PC-3 (cell line): ENCODE measurements at places on chromosomes 7 and 10.

GRCh38 chr7:87600130-87601124 lies at the start of gene ABCB1:
Gene ABCB1, minus strand, starts transcription at chr7:87600884. Its CDS starts 700 bp downstream, at chr7:87600184.
- DNase-seq: no peak

GRCh38 chr7:55369427-55370400 lies 4.6 kb downstream of the LANCL2 start:
- DNase-seq: no peak

GRCh38 chr10:12237265-12238220 lies 41.6 kb downstream of the CDC123 start:
- DNase-seq: no peak

- no peak for DNase-seq
These were observed 32.9 kb upstream of the RAPGEF5 start for GRCh38 chr7:22389892-22390291.

DNA sequence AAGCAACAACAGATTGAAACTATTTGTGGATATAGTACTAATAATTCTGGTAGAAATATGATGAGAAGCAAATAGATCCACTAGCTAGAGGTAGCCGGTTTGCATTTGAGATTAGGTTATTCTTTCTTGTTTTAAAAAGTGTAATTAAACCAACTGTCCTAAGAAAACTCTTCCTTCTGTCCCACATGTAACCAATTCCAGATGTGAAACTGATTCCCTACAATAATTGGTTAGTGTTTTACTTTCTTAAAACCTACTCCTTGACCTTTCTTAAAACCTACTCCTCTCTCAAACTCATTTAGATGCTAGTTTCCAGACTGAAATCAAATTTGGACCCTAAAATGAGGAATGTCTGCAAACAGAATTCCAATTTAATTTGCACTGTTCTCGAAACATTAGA lies 521.5 kb downstream of the SUGCT start:
- DNase-seq: no peak

DNA sequence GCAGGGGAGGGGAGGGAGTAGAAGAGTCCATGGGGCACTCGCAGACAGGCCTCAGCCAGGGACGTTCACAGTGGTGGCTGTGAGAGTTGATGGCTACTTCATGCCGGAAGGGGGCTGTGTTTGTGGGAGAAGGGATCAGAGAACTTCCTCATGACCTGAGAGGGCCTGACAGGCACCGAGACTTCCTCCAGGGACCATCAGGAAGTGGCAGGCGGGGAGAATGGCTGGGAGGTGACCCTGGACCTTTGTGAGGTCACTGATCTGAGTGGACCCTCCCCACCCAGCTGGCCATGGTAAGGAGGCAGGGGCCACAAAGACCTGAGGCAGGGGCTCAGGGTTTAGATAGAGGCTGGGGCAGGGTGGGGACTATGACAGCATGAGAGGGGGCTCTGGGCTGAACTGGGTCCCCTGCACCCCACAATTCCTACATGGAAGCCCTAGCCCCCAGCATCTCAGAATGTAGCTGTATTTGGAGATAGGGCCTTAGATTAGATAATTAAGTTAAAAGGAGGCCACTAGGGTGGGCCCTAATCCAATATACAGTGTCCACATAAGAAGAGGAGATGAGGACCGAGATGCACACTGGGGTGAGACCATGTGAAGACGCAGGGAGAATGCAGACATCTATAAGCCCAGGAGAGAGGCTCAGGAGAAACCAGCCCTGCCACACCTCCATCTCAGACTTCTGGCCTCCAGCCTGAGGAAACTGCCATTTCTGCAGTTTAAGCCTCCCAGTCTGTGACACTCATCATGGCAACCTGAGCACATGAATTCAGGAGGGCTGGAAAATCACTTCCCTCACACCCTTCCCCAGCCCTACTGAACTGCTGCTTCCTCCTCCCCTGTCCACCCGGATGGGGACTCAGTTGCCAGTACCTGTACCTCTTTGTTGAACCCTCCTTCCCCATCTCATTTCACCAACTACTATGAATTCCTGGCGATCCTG lies 273.9 kb upstream of the ZNF32 start:
- no peak for DNase-seq

DNA sequence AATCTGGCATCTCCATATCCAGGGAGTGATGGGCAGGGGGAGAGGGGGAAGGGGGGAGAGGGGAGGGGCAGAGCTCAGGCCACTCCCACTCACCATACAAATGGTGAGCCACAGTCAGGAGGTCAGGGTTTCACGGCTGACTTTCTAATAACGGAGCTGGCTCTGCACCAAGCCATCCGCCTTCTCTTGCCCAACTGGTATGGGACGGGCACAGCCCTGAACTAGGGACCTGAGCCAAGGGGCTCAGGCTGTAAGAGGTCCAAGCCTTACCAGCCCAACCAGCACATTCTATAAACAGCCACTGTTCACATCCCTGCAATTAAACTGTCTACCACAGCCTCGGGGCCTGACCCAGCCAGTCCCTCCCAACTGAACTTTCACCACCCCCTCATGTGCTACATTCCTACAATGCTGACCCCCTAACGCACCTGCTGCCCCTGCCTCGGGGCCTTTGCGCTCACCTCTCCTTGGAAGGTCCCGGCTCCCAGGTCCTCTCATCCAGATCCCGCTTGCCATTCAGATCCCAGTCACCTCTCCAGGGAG lies 32.5 kb downstream of the RGS10 start:
- DNase-seq: peak; percentile 23

DNA sequence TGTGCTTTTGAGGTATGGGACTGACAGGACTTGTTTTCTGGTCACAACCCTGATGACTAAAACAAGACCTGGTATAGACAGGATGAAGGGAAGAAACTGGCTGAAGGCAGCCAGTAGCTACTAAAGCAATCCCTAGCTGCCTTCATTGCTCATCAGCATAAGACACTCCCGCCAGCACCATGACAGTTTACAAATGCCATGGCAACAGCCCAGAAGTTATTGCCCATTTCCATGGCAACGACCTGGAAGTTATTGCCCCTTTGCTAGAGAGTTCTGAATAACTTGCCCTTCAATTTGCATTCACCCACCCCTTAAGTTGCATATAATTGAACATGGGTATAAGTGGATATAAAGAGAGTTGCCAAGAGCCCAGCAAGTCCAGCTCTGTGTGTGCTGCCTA lies 169.6 kb upstream of the FAM171A1 start:
- no peak for DNase-seq

GRCh38 chr10:22699976-22700375 lies 14.4 kb downstream of the PIP4K2A start:
- DNase-seq: no peak

GRCh38 chr7:124702385-124702784 lies 63.2 kb downstream of the GPR37 start:
- peak; percentile 9 for DNase-seq

- no peak for DNase-seq
These were observed 1.3 kb downstream of the ABCB1 start for GRCh38 chr7:87599336-87599735.

DNA sequence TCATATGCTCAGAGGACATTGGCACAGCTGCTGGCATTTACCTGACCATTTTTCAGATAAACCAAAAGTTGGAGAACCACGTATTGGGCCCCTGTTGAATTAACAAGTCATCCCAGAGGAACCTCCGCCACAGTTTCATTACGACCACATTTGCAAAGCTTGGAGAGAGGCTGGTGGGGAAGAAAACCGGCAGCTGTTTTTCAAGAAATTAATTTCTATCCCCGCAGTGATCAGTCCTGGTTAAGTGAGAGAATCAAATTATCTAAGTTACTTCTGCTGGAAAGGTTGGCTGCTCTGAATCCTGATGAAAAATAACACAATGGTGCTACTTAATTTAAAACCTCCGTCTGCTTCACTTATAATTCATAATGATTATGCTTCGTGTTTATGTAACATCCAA lies 737.1 kb upstream of the AUTS2 start:
- DNase-seq: no peak

DNA sequence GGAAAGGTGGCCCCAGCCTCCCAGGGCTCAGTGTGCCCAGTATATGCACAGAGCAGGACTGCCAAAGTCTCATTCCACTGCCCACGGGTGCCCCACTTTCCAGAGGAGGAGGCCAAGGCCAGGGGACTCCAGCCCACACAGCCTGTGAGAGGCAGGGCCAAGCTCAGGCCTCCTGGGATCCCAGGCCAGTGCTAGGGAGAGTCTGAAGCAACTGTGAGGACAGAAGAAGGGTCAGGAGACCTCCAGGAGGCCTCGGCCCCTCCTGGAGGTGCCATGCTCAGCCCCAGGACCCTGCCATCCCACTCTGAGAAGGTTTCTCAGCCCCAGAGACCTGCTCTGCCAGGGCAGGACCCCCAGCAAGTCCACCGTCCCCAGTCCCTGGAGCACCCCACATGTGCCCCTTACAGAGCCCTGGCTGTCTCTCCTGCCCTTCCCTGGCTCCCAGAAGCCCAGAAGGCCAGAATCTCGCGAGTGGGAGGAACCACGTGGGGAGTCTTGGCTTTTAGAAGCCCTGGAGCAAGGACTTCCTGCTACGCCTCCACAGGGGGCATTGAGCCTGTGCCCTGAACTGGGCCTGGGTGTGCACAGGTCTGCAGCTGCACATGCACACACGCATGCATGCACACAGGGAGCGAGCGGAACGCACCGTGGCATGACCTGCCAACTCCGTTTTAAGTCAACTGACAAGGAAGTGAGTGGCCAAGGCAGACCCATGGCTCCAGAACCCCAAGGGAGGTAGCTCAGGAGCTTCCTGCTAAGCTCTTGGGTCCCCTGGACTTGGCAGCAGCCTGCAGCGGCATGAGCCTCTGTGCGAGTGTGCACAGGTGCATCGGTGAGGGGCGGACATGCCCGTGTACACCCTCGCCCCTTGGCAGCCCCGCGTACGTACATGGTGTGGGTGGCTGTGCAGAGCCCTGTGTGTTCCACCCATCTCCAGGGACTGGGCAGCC lies 33.6 kb downstream of the ZCCHC24 start:
- DNase-seq: no peak

DNA sequence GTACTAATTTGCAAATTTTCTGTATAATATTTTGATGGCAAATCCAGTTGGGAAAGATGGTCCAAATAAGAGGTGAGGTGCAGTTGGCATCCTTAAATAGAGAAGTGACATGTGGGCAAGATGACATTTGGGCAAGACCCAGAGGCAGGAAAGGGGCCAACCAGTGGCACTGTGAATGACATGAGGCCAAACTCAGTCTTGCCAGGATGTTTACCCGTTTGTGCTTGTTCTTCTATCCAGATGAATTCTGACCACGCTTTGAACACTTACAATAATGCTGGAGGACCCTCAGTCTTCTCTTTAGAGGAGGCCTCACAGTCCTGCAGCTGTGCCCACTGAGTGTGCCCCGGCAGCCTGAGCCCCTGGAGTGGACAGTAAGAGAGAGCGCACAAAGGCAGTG lies 45.1 kb downstream of the KCNMA1 start:
- no peak for DNase-seq

DNA sequence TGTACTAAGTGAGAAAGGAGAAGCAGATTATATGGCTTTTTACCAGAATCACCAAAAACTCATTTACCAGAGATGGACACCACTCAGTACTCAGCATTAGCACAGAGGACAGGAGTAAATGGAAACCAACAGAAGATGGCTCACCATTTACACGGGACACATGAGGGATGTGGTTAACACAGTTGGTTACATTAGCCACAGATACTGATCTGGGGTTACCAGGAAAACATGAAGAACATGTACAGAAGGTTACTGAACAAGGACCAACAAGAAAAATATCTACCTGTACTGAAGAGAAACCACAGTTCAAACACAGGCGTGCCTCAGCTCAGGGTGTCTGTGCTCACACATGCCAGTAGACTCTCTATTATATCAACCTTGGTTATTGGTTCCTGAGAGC lies 1285.8 kb upstream of the SORCS1 start:
- peak; percentile 51 for DNase-seq

- DNase-seq: no peak
These were observed 103.7 kb upstream of the IFRD1 start for GRCh38 chr7:112346381-112347060.

DNA sequence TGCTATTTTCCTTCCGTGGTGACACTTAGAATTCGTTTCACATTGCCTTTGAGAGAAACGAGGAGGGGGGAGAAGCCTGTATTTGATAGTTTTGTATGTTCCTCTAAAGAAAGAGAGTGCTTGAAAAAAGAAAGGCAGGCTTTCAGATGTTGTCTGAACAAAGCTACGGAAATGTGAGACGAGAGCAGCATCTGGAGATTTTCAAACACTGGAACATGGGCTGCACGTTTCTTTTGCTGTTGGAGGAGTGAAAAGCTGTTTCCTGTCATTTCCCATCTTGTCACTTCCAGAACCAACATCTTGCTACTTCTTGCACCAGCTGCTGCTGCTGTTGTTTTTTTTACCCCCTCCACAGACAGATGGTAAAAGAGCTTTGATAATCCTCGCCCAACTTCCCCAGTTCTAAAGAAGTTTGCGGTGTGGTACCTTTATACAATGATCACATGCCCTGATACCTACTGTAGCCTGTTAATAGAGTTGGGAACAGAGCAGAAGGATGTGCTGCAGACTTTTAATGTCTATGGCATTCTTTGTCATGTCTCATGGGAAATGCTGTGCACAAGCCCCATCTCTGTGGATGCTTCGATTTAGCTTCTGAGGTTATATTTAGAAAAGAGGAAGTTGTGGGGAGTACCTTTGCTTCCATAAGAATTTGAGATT lies 408.1 kb downstream of the AUTS2 start:
- DNase-seq: no peak

DNA sequence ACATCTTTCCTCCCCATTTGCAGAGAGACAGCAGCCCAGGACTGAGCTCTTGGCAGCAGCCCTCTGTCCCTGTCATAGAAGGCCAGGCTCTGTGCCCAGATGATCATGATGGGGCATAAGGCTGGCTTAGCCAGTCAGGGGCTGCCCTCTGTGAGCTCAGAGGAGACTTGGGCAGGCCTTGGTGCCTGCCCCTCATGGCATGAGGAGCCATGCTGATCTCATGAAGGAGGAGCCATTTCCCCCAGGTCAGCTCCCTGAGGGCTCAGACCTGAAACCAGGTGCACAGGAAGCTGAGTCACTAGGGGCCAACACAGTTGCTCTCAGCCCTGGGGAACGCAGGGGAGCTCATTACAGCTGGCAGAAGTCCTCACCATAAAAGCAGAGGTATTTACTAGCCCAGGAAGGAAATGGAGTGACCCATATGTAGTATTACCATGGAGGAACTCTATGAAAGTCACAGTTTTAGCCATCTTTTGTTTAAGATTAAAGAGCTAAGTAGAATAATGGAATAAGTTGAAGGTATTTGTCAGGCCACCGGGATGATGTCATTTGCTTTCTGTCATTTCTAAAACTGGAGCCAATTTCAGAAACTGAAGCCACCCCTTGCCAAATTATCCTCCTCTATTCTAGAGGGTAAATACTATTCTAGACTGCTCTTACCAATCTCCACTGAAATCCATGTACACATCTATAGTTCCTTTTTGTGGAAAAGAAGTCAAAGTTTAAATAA lies 362.4 kb upstream of the ZNF32 start:
- DNase-seq: peak; percentile 55

DNA sequence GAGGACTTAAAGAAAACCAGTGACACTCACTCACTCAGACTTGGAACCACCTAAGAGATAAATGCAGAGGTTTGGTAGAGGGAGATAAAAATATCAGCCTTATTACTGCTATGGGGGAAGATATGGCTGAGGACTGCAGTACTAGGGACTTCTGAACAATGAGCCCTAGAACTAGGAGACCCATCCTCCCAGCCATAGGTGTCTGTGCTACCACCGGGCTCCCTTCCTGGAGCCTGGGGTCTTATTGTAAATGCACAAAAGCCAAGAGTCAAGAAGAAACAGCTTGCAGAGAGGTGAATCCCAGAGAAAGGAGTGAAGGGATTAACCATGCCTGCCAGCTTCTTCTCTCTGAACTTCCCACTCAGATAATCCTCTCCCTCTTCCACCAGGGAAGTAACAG lies 108.3 kb upstream of the AKR1E2 start:
- DNase-seq: no peak

GRCh38 chr10:79097021-79097872 lies 28.5 kb downstream of the ZMIZ1 start:
- no peak for DNase-seq

GRCh38 chr7:44277851-44278250 lies 47.5 kb downstream of the CAMK2B start:
- no peak for DNase-seq
